Foreskin fibroblast (primary cell): ENCODE measurements at places on chromosomes 11 and 22.

DNA sequence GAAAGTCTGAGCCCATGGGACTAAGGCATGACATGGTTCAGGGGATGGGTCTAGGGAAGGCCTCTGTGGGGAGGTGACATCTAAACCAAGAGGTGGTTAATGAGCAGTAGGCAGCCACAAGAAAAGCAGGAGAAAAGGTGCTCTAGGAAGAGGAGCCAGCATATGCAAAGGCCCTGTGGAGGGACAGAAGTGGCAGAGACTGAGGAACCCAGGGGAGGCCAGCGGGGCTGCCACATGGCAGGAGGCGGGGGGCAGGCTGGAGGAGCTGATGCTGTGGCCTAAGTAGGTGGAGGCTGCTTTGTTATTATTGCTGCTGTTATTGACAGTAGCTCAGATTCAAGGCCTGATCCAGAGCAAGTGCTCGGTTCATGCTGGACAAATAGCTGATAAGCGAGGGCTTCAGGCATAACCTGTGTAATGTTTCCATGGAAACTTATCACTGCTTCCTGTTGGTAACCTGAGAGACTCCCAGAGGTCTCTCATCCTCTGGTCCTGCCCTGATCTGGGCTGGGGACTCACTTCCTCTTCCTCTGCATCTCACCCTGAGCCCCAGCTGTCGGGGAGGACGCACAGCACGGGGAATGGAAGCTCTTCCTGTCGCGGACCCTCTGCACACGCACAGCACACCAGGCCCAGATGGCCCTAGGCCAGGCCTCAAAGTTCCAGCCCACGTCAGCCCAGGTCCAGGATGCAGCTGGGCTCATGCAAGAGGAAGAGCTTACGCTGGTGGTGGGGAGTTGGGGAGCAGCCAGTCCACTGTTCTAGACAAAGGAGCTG, 75.2 kb upstream of the TP53I11 start:
- no peak for DNase-seq

DNA sequence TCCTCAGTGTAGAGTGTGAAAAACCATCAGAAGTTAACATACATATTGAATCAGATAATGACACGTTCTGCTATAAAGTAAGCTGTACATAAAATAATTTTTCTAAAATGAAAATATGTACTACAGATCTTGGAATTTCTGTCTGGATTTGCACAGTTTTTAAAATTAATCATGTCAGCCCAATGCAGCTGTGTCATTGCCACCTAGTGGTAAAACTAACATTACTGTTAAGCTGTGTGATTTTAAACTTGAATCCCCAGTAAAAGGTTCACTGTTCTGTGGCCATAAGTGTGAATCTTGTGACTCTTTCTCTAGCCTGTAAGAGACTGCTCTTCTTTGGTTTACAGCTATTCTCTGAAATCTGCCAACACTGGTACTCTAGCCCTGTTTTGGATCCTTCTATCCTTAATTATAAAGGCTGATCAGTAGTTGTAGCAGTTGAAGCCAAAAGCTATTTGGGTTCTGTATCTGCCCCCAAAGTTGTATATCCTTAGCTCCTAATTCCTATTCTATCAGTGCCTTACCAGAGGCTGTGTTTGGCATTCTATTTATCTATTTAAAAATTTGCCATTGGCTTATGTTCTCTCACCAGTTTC, 4.0 kb downstream of the JRKL start:
- peak; percentile 70 for DNase-seq

GRCh38 chr11:92492372-92492771, 267.8 kb downstream of the FAT3 start:
- no peak for DNase-seq

DNA sequence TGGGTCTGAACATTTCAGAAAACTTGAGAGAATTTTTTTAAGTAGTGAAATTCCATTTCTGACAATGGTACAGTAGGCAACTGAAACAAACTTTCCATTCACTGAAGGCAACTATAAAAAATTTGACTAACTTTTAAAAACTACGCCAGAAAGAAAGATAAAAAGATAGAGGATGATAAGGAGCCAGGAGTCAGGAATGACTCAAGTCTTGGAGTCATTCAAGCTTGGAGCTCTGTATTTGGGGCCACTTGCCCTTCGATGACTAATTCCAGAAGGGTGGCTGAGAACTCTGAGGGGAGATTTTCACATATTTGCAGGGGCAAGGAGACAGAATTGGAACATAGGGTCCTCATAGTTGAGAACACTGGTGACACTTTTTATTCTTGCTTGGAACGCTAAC, 1083.2 kb upstream of the CNTN5 start:
- no peak for DNase-seq

DNA sequence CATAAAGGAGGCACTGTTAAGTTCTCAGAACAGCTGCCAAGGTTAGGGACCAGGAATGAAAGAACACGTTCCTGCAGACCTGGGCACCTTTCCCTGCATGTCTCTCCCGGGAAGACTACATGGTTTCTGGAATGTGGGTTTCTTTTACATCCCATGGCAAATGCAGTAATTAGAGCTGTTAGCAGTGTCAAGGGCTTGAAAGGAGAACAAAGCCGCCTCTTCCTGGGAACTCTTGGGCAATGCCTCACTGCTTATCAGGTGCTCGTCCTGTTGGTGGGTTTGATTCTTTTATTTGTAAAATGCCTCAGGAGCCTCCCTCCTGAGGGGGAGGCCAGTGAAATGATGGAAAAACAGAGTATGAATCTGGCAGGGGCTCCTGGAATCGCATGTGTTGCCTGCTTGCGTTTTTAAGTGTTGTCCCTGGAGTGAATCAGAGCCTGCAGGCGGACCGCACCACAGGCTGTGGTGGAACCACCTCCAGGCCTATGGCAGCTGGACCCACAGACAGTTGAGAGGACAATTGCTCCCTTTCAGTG, 723 bp upstream of the C22orf31 start:
- peak; percentile 34 for DNase-seq

DNA sequence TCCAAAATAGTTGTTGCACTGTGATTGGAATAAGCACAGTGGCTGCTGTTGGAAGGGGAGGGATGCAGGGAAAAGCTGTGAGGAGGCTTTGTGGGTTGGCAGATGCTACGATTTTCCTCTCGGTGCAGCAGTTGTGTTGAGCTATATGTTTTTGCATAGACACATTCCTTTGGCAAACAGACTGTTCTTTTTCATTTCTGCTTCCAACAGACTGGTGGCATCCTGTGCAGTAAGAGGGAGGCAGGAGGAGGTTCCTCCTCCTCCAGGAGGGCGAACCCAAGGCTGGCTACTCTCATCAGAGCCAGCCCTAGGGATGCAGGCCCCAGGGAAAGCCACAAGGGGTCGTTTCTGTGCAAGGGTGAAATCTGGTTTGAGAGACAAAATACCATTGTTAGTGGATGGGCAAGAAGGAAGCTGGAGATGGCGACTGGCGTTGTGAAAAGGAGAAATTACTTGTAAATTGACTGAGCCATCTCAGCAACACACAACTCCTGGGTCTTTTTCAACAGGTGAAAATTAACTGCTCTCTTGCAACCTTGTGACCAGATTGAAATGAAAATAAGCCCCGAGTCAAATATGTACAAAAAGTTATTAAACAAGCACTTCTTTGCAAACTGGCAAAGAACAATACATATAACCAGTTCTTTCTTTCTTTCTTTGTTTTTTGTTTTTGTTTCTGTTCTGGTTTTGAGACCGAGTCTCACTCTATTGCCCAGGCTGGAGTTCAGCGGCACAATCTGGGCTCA, 26.5 kb upstream of the UBASH3B start:
- peak; percentile 69 for DNase-seq

GRCh38 chr11:766106-766935, 11.0 kb downstream of the GATD1 start:
- no peak for DNase-seq

DNA sequence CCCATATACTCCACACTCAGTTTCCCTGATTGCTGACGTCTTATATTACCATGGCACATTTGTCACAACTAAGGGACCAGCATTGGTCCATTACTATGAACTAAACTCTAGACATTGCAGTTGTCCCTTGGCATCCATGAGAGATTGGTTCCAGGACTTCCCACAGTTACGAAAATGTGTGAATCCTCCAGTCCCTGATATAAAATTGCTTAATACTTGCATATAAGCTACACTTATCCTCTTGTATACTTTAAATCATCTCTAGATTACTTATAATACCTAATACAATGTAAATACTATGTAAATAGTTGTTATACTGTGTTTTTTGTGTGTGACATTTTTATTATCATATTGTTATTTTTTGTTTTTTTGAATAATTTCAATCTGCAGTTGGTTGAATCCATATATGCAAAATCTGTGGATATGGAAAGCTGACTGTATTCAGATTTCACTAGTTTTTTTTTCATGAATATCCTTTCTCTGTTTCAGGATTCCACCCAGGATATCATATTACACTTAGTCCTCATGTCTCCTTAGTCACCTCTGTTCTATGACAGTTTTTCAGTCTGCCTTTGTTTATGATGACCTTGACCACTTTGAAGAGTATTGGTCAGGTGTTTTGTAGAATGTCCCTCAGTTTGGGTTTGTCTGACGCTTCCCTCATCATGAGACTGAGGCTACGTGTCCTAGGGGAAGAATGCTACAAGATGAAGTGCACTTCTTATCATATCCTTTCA, 55.3 kb downstream of the INSC start:
- DNase-seq: no peak

- no peak for DNase-seq
These were observed 80.4 kb downstream of the SERGEF start for GRCh38 chr11:17932472-17932871.

DNA sequence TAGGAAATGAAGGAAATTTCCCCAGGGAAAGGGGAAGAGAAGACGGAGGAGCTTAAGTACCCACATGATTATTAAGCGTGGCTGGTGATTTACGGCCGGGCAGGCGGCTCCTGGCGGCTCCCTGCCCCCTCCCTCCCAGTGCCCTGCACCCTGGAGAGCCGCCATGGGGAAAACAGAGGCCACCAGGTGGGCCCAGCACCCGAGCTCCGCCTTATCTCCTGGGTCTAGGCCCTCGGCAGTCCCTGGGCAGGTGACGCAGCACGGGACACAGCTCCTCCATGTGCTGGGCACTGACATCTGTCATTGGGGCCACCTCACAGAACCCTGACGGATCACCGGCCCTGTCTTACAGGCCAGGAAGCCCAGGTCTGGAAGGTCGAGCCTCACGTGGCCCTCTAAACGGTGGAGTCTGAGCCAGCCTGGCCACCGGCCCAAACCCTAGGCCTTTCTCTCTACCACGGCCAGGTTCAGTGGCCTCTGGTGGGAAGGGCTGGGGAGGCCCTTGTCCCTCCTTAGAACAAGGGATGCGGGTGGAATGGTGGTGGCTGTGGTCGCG, 60.2 kb upstream of the PPARA start:
- no peak for DNase-seq

- no peak for DNase-seq
These were observed 29.1 kb upstream of the TP53I11 start for GRCh38 chr11:44979543-44980399.

- no peak for DNase-seq
These were observed 14.6 kb upstream of the MIAT start for GRCh38 chr22:26642465-26643417.

GRCh38 chr11:19241260-19242178, 774 bp upstream of the E2F8 start:
- no peak for DNase-seq

GRCh38 chr11:45527898-45528297, 137.5 kb downstream of the CHST1 start:
- no peak for DNase-seq

DNA sequence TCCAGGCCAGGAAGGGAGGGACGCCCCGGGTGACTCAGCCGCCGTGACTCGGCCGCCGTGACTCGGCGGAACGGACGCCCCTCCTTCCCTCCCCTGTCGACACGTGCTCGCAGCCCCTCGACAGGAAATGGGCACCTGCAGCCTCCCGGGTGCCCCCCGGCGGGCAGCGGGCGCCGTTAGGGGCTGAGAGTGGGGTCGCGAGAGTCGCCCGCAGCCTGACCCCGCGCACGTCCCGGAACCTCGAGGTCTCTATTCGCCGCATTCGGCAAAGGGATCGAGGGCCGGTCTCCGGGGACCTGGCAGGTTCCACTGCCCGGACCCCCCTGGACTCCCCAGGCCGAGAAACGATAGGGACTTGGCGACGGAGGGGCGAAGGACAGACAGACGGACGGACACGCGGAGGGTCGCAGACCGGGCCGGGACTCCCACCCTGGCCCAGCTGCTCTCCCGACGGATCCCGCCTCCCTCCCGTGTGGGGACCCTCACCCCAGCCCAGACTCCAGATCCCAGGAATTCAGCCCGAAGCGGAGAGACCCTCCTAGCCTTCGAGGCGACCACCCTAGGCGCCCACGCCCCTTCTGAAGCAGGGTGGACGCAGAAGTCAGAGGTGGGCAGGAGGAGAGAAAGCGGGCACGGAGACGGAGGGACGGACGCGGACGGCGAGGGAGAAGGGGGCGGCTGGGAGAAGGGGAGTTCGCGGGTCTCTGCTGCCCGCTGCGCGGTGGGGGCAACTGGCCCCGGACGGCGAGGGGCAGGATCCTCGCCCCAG, 648 bp downstream of the FOSL1 start:
- peak; percentile 85 for DNase-seq

DNA sequence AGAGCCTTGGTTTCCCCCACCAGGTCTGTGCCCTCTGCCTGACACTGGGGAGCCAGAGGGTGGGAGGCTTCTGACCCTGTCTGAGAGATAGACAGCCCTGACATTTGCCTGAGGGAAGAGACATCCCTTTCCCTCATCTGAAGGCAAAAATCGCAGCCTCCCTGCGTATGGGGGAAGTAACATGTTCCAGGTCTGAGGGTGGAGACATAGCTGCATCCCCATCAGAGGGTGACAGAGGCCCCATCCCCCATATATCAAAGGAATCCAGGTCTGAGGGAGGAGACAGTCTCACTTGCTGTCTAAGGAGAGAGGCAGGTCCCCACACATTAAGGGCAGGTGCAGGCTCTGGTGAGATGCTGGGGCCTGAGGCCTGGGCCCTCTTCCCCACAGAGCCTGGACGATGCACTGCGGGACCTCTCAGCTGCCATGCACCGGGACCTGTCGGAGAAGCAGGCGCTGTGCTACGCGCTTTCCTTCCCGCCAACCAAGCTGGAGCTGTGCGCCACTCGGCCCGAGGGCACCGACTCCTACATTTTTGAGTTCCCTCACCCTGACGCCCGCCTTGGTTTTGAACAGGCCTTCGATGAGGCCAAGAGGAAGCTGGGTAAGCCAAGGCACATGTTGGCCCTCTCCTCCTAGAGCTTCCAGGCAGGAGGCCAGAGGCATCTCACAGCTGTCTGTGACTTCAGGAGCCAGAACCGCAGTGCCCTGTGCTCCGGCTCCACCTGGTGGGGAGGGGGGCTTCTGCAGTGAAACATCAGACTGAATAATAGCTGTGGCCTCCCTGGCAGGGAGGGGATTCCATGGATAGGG, 16.1 kb upstream of the RELT start:
- DNase-seq: peak; percentile 56

- peak; percentile 29 for DNase-seq
These were observed 869 bp downstream of the ZC3H7B start for GRCh38 chr22:41302021-41302767.
